ENCODE measurements at places on chromosomes 12 and 14. TPM values are rescaled to one million over a fixed set of nuclear protein-coding genes. Genes with fewer than 3 reads are reported as not detected.

Gene C12orf54
- not detected for total RNA-seq

Gene HOXC9
- 0.68 TPM for total RNA-seq

Gene MUCL1
- total RNA-seq: not detected

Gene GABARAPL1
- 88.2 TPM for total RNA-seq

Gene NFKBIA
- total RNA-seq: 138 TPM
